ENCODE measurements at places on chromosomes 11 and 22. TPM values are rescaled to one million over a fixed set of nuclear protein-coding genes. Genes with fewer than 3 reads are reported as not detected.

Gene TIMM10
- 120 TPM for polyA plus RNA-seq

Gene MS4A6A
- polyA plus RNA-seq: not detected

Gene PEX16
- polyA plus RNA-seq: 27.0 TPM

Gene FTH1
- polyA plus RNA-seq: 3,960 TPM

Gene NFAM1
- polyA plus RNA-seq: not detected

Gene ISX
- not detected for polyA plus RNA-seq

Gene PVALB
- not detected for polyA plus RNA-seq

Gene DDX6
- polyA plus RNA-seq: 19.2 TPM

Gene SAA4
- not detected for polyA plus RNA-seq

Gene MB
- not detected for polyA plus RNA-seq

GRCh38 chr11:46537121-46537520 is 56.7 kb downstream of the AMBRA1 start:
- DNase-seq: no peak

- no peak for DNase-seq
These were observed 136.5 kb downstream of the TRIM29 start for GRCh38 chr11:120001178-120002090.

DNA sequence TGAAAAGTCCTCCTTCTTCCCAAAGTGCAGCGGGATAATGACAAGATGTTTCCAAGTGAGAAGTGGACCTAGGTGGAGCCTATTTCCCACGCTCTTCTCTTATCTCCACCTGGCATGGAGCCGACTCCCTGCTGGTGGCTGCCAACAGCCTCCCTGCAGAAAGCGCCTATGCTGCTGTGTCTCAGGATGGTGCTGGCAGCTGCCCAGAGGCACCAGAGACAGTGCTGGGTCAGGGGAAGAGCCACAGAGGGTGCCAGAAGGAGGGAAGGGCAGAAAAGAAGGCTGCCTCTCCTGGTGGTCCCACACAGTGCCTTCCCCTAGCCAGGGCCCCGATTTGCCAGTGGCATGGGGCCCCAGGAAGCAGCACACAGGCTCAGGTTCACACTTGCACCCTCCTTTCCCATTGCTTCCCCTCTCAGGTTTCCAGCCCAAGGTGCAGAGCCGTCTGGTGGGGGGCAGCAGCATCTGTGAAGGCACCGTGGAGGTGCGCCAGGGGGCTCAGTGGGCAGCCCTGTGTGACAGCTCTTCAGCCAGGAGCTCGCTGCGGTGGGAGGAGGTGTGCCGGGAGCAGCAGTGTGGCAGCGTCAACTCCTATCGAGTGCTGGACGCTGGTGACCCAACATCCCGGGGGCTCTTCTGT is 19.0 kb downstream of the CD5 start:
- no peak for DNase-seq

DNA sequence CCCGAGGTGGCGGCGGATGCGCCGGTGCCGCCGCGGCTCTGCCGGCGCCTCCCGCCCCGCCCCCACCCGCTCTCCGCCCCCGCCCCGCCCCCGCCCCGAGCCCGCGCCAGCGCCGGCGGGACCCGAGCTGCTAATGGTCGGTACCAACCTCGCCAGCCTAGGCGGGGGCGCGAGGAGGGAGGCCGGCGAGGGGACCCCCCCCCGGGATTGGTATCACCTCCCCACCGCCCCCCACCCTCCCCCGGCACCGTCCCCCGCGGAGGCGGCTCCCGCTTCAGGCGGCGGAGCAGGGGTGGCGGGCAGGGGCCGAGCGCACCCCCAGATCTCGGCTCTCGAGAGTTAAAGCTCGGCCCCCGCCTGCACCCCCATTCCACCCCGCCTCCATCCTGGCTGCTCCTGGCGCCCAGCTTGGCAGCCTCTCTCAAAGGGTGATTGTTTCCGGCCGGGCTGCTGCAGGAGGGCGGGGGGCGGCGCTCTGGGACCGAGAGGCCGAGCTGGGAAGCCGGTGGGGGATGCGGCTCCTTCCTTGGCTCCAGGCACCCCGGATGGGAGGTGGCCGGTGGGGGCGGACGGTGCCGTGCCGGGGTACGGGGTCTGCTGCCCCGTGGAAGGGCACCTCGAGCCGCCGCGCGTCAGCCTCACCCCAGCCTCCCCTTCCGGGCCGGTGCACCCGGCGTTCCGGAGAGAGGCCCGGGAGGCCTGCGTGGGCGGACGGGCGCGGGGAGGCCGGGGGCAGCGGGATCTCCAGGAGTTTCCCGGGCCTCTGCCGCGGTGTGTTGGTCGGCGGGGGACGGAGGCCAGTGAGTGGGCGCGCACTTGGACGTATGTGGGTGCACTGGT is at the start of gene B3GAT1:
Gene B3GAT1, minus strand, starts transcription at position 40 of the 840 bp plus-strand sequence. CDS start 24,583 bp downstream, outside the sequence.
- DNase-seq: no peak

DNA sequence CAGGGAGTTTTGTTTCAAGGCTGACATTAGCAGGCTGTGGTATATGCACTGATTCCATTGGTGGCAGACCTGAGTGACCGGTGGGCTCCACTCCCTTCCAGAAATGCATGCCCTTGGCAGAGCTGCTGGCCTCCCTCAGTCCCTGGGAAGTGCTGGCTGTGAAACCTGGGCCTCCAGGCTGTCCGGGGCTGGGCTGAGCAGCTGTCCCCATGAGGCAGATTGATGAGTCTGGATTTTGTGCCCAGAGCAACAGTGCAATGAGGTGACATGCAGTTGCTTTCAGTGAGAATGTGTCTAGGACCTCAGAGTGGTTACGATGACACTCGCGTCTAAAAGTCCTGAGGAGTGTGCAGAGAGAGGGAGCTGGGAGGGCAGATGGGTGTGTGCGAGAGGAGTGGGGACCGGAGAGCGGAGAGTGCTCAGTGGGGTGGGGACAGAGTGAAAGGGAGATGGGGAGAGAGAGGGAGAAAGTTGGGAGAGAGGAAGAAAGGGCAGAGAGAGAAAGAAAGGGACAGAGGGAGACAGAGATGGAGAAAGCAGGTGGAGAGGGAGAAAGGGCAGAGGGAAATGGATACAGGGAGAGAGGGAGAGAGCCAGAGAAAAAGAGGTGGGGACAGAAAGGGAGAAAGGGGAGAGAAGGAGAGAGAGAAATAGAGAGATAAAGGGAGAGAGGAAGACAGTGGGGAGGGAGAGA is 978.3 kb downstream of the BRD1 start:
- no peak for DNase-seq

DNA sequence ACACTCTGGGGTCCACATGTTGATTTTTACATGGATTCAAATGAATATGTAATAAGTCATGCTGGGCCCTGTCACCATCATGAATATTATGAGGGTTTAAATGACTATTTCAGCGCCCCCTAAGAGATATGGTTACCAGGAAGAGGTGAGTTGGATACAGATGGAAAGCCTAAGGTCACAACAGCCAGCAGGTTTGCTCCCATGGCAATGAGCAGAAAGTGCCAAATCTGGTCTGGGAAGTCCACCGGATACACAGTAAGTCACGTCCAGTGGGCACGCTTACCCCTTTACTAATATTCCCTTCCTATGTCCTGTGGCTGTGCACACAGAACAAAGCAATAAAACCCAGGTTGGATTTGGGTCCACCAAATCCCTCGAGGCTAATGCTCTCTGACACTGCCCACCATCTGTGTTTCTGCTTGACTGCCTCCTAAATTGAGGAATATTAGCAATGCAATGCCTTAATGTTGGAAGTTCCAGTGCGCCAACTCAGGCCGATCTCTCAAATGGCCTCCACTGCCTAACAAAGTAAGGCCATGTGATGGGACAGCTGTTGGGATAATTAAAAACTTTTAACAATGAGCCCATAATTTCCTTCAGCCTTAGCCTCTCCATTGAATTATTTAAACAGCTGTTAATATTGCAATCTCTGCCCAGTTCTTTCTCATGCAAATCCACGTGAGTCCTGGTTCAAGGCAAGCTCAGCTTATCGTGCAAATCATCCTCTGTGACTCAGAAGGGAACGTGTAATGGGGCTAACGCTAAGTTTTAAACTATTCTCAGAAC is 97.6 kb downstream of the SLC1A2 start:
- DNase-seq: no peak

GRCh38 chr11:8352876-8353505 is 89.3 kb upstream of the LMO1 start:
- DNase-seq: no peak

DNA sequence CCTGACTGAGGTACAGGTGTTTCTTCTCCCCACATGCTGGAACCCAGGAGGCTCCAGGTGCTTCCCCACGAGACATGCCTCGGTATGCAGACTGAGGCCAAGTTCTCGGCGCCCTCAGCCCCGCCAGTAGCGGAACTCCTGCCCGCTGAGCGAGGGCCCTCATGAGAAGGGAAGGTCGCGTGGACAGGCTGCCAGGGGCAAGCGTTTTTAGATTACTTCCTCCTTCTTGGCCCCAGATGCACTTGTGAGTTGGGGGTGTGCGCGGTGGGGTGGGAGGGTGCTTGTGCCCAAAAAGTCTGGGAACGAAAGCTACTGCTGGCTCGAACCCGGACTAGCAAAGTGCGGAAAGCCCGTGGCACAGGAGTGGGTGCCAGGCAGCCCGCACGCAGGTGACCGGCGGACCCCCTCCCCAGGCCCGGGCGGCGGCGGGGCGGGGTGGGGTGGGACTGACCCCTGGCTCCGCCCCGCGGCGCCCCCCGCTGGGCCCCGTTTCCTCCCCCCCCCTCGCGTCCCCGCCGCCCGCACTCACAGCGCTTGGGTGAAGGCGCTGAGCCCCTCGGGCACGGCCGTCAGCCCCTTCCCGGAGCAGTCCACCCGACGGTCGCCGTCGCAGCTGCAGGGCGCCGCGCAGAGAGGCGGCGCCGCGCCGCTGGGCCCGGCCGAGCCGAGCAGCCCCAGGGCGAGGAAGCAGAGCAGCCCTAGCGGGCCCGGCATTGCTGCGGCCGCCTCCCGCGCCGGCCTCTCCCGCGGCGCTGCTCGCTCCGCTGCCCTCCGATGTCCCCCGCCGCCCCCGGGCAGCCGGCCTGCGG is 797 bp downstream of the LGR4 start:
- DNase-seq: peak; percentile 45

- DNase-seq: no peak
These were observed 14.2 kb downstream of the SHISAL1 start for GRCh38 chr22:44298406-44299091.

- DNase-seq: no peak
These were observed 125.0 kb downstream of the NTM start for GRCh38 chr11:131495423-131495822.

DNA sequence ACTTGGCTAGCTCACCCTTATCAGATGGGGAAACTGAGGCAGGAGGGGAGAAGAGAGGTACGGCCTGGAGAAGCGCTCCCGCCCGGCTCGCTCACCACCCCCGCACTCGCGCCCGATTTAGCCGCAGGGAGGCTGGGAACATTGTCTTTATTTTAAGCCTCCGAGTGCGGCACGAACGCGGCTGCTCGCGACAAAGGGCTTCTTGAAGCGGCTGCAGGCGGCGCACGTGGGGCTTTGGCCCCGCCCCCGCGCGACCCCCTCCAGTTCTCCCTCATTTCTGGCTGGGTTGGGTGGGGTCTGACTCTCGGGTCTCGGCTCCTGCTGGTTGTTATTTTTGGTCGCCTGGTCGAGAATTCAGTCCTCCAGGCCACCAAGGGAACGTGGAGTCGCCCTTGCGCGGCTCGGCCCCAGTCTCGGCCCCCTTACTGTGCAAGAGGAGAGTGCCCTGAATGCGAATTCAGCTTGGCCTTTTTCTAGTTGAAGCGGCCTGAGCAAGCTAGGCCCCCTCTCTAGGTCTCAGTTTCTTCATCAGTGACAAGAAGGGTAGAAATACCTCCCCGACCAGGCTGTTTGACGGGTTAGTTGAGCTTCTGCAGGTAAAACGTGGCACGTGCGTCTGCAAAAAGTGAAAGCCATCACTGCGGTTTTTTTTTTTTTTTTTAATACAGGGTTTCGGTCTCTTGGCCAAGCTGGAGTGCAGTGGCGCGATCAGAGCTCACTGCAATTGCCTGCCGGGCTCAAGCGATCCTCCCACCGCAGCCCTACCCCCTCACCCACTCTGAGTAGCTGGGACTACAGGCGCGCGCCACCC is 2.6 kb upstream of the CHRM1 start:
- DNase-seq: no peak

GRCh38 chr11:134341805-134342571 is 10.2 kb downstream of the GLB1L2 start:
- DNase-seq: no peak

- DNase-seq: no peak
These were observed 8.9 kb downstream of the YPEL1 start for GRCh38 chr22:21726650-21727049.

DNA sequence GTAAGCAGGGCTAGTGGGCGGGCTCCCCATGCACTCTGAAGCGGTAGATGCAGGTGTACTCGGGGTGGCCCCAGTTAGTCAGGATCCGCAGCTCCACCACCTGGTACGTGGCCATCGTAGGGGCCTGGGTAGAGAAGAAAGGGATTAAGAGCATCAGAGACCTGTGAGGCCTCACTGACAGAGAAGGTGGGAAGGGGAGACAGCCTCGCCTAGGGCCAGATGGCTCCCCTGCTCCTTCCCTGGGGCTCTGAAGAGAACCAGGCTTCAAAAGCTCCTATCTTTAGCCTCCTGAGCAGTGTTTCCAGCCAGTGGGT is 19.6 kb downstream of the SUN2 start:
- DNase-seq: no peak

- DNase-seq: peak; percentile 70
These were observed 12.0 kb downstream of the STIM1 start for GRCh38 chr11:3867209-3868091.

Measured in foreskin keratinocyte (primary cell).